Activated CD4-positive, alpha-beta memory T cell treated with anti-CD3 and anti-CD28 coated beads, Interleukin-2, amount 10 ng/mL, durations not matched to agents 7 days and 5 days (primary cell): ENCODE measurements at places on chromosomes 5 and 9. TPM values are rescaled to one million over a fixed set of nuclear protein-coding genes. Genes with fewer than 3 reads are reported as not detected.

GRCh38 chr5:140408750-140409241 lies 7.2 kb downstream of the ANKHD1 start:
- no peak overlapping the region for H3K27ac ChIP-seq
- H3K4me1 ChIP-seq, result peaks cover 27% of the 10 kb centered on the region
- H3K27me3 ChIP-seq, result no peaks in the 10 kb centered on the region

DNA sequence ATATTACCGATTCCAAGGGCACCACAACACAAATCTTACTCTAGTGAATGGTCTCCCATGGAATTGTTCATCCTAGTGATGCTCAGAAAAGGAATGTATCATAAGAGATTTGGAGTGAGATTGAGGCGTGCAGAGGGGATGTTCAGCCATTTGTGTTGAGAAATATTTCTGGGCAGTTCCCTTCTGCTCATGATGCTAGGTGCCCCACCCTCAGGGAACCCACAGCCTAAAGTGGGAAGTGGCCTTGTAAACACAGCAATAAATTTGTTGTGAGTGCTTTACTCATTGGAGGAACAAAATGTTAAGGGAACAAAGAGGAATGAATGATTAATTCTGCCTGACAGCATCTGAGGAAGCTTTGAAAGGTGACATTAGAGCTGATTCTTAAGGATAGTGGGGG lies 129.9 kb downstream of the TLE4 start:
- H3K36me3 ChIP-seq, result peaks cover 22% of the 10 kb centered on the region
- H3K27ac ChIP-seq, result no peak overlapping the region
- no peak overlapping the region for H3K4me3 ChIP-seq
- no peak for DNase-seq
- H3K27me3 ChIP-seq, result no peaks in the 10 kb centered on the region
- H3K4me1 ChIP-seq, result peaks cover 11% of the 10 kb centered on the region

DNA sequence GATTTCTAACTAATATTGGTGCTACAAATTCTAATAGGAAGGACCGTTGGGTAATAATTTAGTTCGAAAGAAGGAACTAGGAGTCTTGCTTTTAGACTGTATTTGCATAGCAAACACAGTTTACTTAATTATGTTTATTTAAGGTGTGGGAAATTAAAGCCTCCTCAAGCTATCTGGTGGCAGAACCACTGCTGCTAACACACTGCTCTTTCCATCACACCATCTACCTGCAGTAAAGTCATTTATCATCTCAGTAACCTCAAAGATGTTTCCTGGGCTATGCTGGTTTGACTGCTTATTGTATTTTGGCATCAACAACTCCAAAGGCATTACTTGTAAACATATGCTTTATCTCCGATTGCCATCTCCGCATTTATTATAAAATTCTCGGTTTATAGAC lies 114.3 kb downstream of the DEPDC1B start:
- peaks cover 3% of the 10 kb centered on the region for H3K36me3 ChIP-seq
- no peaks in the 10 kb centered on the region for H3K27me3 ChIP-seq
- no peak for DNase-seq

Gene CA9
- 1.1 TPM for total RNA-seq
